ENCODE measurements at places on chromosomes 2 and 18.

GRCh38 chr2:138105358-138105757 is 141.1 kb downstream of the HNMT start:
- DNase-seq: no peak

GRCh38 chr2:100984892-100985307 is 17.2 kb upstream of the RPL31 start:
- DNase-seq: peak; percentile 53

DNA sequence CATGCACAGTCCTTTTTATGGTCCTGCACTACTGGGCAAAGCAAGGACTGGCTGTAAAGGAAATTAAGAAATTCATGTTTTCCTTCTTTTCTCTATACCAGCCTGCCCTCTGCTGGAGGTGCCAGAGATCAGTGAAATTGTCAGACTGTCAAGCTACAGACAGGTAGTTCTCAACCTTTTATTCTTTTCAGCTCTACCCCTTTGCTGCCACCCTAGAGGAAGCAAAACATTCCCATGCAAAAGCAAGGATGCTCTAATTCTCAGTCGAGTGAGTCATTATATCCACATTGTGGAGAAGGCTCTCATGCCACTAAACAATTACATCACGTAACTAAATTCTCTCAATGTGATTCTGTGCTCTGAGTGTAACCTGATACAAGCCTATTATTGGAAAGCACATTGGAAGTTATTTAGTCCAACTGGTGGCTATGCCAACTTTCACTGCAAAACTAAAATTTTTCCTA is 25.0 kb upstream of the RAPGEF4 start:
- peak; percentile 34 for DNase-seq

DNA sequence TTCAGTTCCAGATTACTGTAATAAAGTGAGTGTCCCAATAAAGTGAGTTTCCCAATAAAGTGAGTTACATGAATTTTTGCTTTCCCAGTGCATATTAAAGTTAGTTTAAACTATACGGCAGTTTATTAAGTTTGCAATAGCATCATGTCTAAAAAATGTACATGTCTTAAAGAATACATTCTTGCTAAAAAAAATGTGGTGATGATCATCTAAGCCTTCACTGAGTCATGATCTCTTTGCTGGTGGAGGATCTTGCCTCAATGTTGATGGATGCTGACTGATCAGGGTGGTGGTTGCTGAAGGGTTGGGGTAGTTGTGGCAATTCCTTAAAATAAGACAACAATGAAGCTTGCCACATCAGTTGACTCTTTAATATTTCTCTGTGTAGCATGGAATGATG is 664.2 kb downstream of the TDRD15 start:
- no peak for DNase-seq

GRCh38 chr2:219441451-219442255 is 7.0 kb downstream of the SPEG start:
- peak; percentile 86 for DNase-seq

DNA sequence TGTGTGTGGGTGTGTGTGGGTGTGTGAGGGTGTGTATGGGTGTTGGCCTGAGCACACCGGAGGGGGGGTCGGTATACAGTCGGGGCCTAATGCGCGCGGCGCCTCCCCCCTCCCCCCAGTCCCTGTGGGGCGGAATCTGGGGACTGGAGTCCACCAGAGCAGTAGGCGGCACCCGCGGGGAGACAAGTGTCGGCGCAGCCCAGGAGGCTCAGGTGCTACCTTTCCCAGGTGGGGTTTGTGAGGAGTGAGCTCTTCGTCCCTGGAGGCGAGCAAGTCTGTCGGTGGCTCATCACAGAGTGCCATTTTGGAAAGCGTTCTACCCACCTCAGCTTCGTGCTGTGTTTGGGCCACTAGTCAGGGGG is 2896.1 kb upstream of the TEKT4 start:
- no peak for DNase-seq

- no peak for DNase-seq
These were observed 104.4 kb upstream of the IL1R2 start for GRCh38 chr2:101887328-101887727.

DNA sequence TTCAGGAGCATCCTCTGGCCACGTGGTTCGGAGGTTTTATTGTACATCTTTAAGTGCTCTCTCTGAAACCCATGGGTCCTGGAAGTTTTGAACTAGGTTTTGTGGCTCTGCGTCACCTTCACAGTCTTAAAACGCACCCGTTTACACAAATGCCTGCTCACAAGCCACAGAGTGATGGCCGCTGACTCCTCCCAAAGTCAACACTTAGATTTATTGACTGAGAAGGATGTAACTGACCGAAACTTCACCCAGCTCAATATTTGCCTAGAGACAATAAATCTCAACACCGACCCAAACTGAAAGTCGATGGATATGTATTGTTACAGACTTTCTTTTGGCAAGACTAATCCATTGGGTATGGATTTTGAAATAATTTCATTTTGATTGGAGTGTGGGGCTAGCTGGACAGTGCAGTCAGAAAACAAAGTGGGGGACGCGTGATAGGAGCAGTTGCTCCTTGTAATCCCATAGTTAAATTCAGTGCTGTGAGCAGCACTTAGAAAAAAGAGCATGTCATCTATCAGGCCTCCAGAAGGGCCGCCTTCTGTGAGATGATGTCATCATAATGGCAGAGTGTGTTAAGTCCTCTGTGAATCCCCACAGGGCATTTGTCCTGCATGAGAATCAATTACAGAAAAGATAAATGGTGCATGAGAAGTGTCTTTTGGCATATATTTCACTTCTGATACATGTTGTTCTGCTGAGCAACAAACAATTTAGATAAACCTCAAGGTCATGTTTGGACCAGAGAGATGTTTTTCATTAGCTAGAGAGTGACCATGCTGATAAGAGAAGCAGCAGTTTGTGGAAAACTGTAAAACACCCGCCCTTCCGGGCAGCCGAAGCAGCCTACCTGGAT is 183.7 kb downstream of the INO80D start:
- no peak for DNase-seq

DNA sequence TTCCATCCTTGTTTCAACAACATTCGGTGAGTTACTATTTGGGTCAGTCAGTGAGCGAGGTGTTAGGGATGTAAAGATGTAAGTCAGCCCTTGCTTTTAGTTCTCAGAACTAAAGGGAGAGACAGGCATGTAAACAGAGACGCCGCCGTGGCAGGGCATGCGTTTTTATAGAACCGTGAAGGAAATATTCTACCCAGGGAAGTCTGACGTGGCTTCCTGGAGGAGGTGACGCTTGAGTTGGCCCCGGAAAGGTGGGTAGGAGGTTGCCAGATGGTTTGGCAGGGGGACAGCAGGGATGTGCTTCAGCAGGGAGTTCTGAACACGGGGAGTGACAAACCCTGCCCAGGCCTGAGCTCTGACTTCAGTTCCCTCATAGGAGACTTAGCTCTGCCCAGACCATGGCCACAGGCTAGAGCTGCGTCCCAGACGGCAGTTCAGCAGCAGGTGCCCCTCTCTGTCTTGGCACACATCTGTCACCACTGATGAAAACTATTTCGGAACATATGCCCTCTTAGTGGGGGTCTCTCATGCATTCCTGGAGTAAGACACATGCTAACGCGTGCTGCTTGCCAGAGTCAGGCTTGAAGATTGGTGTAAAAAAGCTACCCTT is 23.4 kb upstream of the RPL31 start:
- DNase-seq: peak; percentile 84

GRCh38 chr2:190499273-190499672 is 35.2 kb downstream of the NEMP2 start:
- DNase-seq: no peak

DNA sequence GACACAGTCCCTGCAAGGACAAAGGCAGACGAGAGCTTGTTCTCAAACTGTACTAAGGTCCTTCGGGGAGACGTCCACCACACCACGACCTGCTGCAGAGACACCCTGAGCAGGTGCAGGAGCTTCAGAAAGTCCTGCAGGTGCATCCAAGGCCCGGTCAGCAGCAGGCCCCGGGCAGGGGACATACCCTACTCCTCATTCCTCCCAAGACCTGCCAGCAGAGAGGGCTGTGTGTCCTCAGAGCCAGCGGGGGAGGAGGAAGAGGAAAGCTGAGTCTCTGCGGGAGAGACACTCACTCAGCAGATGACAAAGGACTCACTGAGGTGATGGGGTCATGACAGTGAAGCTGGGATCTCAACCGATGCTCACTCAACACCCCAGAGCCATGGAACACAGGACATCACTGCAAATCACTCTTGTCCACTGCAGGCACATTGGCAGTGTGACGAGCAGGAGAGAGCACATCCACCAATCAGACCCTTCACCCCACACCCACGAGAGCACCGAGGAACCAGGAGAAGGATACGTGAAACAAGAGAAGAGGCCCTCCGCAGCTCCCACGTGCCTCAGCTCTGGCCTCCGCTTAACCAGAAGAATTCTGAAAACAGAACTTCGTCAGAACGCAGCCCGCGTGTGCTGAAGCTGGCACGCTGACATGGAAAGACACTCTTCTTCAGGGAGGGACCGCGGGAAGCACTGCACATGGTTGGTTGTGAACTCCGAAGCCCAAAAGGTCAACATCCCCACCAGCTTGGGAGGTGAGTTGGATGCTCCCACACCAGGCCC is 9.3 kb downstream of the HDAC4 start:
- DNase-seq: no peak

DNA sequence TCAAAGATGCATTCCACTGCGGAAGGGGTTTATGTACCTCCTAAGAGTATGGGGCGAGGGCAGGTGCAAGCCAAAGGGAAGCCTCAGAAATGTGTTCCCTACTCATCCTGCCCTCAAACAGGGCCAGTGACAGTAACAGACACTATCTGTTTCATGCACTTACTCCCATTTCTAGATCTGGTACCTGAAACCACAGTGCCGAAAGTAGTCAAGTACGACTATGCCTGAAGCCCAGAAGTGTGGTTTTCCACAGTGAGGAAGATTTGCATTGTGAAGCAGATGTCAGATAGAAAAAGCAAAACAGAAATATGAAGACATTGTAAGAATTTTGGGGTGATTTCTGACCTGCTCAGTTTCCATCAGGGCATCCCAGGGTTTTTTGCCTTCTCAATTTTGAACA is 748.7 kb downstream of the RNF144A start:
- DNase-seq: no peak

DNA sequence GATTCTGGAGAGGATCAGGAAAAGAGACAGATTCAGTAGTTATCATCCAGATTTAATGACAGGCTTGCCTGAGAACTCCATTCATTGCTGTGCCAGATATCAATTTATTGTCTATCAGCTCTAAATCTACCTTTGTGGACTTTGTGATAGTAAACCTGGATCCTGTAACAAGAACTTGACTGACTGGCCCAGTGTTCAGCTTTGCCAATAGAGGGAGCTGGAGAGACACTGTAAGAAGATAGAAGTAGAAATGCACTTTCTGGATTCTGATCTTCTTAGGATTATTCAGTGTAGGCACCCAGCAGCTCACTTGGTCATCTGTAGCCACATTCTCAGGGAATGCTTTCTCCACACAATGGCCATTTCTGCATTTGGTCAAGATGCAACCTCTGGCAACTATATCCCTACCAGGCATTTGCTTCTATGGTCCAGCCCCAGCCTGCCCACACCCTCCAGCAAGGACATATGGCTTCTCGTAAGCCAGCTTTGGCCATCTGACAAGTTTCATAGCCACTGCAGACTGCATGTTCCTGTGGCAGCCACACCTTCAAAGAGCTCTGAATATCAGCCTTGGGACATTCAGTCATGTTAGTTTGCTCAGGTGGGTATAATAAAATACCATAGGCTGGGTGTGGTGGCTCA is 6.1 kb upstream of the SERPINB8 start:
- peak; percentile 15 for DNase-seq

- DNase-seq: no peak
These were observed 1112.7 kb upstream of the NRXN1 start for GRCh38 chr2:52144590-52144989.

DNA sequence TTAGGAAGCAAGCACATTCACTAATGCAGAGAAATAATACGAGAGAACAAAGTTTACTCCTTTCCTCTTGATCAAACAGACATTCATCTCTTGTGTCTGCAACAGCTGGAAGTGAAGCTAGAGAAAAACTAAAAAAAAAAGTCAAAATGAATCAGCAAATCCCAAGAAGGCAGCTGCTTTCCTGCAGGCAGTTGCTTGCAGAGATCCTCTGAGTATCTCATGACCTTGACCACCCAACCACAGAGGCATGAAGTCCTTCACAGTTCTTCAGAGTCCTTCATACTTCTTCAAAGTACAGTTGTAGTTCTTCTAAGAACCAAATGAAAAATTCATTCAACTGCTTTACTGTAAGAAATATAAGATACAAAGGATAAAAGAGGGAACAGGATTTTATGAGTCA is 97.2 kb upstream of the ACVR1C start:
- no peak for DNase-seq

DNA sequence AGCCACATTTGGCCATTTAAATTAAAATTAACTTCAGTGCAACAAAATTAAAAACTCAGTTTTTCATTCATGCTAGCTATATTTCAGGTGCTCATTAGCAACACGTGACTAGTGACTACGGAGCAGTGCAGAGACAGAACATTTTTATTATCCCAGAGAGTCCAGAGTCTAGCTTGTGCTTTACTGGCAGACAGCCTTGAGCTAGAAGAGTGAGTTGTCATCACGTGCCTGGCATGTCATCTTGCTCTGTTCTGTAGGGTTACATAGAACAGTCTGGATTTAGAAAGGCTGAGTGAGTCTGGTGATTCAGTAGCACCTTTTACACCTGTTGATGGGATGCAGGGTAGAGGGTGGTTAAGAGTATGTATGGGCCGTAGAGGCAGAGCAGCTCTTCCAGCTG is 136.9 kb upstream of the IL1R2 start:
- no peak for DNase-seq

DNA sequence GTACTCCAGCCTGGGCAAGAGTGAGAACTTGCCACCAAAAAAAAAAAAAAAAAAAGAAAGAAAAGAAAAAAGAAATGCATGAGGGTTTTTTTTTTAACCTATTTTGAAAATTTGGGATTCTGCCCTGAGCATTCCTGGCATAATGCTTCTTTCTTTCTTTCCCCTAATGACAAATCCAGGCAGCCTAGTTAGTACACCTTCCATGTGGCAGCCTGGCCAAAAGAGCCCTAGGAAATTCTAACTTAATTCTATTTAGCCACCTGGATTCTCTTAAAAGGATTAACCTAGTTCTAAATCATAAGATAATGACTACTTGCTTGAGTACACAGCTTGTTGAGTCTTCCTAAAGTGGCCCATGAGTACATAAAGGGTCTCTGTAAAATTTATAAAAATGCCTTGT is 160.1 kb downstream of the THADA start:
- no peak for DNase-seq

DNA sequence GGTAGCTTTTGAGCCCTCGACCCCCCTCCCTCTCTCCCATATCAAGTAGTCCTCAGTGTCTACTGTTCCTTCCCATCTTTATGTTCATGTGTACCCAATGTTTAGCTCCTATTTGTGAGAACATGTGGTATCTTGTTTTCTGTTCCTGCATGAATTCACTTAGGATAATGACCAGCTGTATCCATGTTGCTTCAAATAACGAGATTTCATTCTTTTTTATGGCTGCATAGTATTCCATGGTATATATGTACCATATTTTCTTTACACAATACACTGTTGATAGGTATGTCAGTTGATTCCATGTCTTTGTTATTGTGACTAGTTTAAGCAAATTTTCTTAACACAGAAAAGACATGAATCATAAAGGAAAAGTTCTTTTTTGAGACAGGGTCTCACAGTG is 16.5 kb upstream of the NDUFV2 start:
- no peak for DNase-seq

Data from MG63 (cell line).